ENCODE measurements at places on chromosomes 13 and 19.

- DNase-seq, result no peak
These were observed 20.5 kb downstream of the NCAN start for GRCh38 chr19:19232261-19232721.

DNA sequence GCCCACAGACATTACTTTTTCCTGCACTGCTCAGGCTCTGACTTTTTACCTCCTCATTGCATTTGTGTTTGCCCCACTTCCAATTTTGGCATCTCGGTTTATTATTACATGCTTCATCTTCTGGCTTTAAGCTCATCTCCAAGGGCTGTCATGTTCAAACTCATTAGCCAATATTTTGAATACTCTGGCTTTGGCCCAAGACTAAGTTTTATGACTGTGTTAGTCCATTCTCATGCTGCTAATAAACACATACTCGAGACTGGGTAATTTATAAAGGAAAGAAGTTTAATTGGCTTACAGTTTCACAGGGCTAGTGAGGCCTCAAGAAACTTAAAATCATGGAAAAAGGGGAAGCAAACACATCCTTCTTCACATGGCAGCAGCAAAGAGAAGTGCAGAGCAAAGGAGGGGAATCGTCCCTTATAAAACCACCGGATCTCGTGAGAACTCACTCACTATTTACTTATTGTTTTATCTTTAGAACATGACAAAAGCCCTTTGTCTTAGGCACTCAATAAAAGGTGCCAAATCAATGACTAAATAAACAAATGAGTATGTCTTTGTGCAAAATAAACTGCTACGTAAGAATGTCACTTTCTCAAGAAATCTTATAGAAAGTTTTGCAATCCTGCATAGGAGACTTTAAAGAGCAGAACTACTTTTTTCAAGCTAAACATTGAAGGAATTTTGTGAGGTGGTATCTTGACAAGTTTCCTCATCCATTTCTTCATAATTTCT lies 233.4 kb upstream of the SPRY2 start:
- no peak for DNase-seq

GRCh38 chr13:52454459-52454819 lies 839 bp upstream of the CKAP2 start:
- no peak for DNase-seq

- peak; percentile 84 for DNase-seq
These were observed 126.3 kb downstream of the STK24 start for GRCh38 chr13:98450539-98451111.

GRCh38 chr19:926589-927350 lies 935 bp downstream of the ARID3A start:
- DNase-seq, result no peak

GRCh38 chr13:51806566-51806965 lies 2.6 kb upstream of the DHRS12 start:
- DNase-seq, result no peak

DNA sequence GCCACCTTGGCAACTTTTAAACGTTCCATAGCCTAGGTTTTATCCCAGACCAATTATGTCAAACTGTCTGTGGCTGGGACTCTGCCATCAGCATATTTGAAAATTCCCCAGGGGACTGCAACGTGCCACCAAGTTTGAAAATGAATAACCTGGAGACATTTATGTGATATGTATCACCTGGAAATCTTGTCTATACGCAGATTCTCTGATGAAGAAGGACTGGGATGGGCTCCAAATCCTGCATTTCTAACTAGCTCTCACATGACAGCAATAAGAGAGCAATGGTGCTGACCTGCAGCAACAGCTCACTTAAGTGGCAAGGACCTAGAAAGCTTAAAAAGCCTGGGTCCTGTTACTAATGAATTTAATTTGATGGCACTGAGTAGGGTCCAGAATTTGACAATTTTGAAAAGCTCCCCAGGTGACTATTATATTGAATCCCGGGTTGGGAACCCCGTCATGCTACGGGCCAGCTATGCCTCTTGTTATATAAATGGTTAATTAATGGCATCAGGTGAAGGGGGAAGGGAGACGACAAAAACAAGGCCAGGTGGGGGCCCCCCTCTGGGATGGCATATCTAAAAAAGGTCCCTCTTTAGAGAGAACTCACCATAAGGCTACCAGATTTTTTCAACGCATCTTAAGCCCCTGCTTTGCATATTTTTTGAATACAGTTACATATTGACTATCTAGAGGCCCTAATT lies 213.7 kb downstream of the ZIC5 start:
- no peak for DNase-seq

- DNase-seq, result no peak
These were observed at the start of gene LIM2 for GRCh38 chr19:51387924-51388389. Gene LIM2 (minus strand): TSS chr19:51387974. CDS start chr19:51387443, 531 bp downstream.

- no peak for DNase-seq
These were observed 61.9 kb downstream of the THSD1 start for GRCh38 chr13:52344108-52344507.

GRCh38 chr13:87426742-87427141 lies 244.4 kb upstream of the SLITRK5 start:
- no peak for DNase-seq

- no peak for DNase-seq
These were observed 402.5 kb upstream of the PCDH9 start for GRCh38 chr13:67632590-67632989.

DNA sequence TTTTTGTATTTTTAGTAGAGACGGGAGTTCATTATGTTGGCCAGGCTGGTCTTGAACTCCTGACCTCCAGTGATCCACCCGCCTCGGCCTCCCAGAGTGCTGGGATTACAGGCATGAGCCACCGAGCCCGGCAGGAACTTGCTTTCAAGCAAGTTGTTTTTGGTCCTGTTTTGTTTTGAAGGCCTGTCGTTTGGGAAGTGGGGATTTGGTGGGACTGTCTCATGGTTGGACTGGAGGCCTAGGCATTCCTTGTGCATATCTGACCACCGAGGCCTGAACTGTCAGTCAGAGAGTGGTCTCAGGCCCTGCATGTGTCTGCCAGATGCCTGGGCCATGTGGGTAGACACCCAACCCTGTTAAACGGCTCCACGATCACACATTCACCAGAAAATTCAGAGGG lies 26.3 kb downstream of the UBXN6 start:
- DNase-seq, result no peak

- DNase-seq, result no peak
These were observed 236.1 kb downstream of the RGCC start for GRCh38 chr13:41693434-41693833.

- no peak for DNase-seq
These were observed 1.4 kb downstream of the PEPD start for GRCh38 chr19:33520048-33520643.

- no peak for DNase-seq
These were observed 23.8 kb downstream of the ZNF44 start for GRCh38 chr19:12270854-12271253.

GRCh38 chr13:39306639-39307589 lies 268.7 kb downstream of the NHLRC3 start:
- no peak for DNase-seq

DNA sequence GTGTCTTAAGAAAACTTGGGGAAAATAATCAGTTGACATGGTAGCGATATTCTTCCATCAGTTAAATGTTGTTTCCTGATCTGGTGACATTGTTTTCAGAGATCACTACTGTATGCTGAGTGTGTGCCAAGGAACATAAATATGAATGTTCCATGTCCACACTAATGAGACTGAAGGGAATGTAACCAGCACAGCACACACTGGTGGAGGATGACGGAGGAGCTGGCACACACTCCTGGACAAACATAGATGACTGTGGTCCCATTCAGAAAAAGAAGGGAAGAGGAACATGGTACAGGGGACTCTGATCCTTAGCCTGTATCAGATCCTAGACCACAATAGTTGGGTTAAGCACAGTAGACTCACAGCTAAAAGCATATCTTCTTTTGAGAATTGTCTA lies 574.8 kb downstream of the MYO16 start:
- no peak for DNase-seq

GRCh38 chr13:21671620-21672286 lies 880 bp downstream of the FGF9 start:
- DNase-seq, result no peak

- peak; percentile 90 for DNase-seq
These were observed 75.4 kb downstream of the PEG3 start for GRCh38 chr19:56765137-56765536.

GRCh38 chr13:51912511-51913225 lies 50.9 kb downstream of the CCDC70 start:
- no peak for DNase-seq

DNA sequence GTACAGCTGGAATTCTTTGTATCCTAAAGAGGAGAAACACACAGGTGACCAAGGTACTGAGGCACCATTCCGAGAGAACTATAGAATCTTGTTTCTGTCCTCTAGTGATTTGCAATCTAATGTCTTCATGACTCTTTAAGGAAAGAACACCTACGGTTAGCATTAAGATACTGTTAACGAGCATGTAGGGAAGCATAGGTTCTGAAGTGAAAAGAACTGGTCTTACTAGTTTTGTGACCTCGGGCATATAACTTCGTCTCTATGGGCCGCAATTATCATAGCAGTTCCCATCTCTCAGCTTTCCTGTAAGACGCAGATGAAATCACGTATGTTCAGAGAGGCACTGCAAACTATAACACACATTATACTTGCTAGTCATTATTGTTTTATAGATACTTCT lies 193.0 kb upstream of the NBEA start:
- DNase-seq, result no peak

DNA sequence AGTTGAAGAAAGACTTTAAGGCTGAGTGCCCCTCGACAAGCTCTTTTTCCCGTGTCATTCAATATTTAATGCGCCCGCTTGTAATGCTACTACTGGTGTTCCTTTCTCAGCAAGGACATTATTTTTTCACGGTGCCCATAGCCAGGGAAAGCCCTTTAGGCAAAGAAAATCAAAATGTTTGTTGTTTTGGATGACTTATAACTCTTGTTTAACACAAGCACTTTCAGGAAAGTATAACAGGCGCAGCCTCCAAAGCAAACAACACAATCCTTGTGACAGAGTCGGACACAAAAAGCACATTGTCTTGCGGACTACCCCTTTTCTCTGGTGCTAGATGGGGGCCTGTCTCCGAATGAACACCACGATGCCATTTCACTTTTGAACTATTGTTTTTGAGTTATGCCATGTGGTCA lies 12.4 kb downstream of the ZIC5 start:
- DNase-seq, result no peak

GRCh38 chr13:37429976-37430375 lies 168.6 kb downstream of the POSTN start:
- DNase-seq, result no peak

DNA sequence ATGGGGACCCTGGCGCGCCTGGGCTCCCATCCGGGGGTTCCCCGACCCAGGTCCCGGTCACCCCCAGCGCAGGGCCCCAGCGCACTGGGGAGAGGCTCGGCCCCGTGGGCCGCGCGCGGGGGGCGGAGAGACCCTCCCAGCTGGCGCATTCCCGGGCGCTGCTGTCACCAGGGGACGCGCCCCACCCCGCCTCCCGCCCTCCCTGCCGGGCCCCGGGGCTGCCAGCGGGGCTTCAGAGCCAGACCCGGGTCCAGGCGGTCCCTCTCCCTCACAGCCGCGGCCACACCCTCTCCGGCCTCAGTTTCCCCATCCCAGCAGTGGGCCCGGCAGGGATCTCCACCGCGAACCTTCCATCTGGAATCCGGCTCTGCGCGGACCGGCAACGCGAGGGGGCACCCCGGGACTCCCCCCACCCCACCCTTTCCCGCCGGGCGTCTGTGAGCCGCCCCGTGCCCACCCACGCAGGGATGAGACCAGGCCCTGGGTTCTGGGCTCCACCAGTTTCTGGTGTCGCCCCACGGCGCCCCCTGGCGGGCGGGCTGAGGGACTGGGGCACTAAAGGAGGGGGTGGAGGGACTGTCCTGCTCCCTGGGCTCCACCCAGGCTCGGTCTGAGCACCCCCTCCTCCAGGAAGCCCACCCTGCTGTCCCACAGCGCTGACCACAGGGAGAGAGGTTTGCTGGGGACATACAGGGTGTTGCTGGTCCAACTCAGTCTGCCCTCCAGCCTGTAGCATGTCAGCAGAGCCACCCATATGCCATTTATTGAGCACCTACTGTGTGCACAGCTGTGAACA lies 878 bp upstream of the ADAMTSL5 start:
- no peak for DNase-seq

GRCh38 chr19:15091918-15092753 lies 10.1 kb downstream of the OR1I1 start:
- peak; percentile 52 for DNase-seq

- DNase-seq, result no peak
These were observed 25.1 kb downstream of the DOT1L start for GRCh38 chr19:2188708-2189385.

- DNase-seq, result no peak
These were observed 33.0 kb downstream of the KPNA3 start for GRCh38 chr13:49759503-49759902.

DNA sequence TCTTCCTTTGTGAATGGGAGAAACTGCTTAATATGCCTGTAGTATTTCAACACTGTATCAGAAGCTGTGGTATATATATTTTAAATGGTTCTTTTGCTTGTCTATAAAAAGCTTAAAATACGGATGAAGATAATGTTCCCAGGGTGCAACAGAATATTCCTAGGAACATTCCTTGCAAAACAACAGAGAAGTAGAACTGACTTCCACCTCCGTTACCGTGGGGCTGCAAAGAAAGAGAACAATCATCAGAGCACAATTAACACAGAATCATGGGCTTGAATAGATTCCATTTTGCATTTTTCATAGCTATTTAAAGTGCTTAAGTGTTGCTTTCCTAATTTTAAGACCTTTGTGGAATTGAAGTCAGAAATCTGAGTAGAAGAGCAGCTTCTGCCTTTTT lies 1227.7 kb downstream of the EFNB2 start:
- no peak for DNase-seq

DNA sequence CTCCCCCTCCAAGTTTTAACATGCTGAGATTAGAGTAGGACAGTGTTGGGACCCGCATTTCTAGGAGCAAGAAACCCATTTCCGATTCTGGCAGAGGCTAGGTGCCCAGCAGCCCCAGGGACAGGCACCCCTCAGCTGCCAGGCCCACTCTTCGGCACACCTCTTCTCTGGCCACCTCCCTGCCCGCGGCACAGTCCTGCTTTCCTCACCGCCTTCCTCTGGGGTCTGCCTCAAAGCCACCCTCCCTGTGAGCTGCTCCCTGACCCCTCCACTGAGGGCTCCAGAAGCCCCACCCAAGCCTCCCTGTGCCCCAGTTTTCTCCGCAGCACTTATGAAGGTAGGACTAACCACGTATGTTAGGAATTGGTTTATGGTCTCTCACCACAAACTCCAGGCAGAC lies 79.9 kb downstream of the STK24 start:
- no peak for DNase-seq

Data from posterior cingulate gyrus (tissue), 11 donors.